ENCODE measurements at places on chromosomes 2 and 18. TPM values are rescaled to one million over a fixed set of nuclear protein-coding genes. Genes with fewer than 3 reads are reported as not detected.

The ARHGEF33 gene
- not detected for total RNA-seq

The SFT2D3 gene
- 6.0 TPM for total RNA-seq

DNA sequence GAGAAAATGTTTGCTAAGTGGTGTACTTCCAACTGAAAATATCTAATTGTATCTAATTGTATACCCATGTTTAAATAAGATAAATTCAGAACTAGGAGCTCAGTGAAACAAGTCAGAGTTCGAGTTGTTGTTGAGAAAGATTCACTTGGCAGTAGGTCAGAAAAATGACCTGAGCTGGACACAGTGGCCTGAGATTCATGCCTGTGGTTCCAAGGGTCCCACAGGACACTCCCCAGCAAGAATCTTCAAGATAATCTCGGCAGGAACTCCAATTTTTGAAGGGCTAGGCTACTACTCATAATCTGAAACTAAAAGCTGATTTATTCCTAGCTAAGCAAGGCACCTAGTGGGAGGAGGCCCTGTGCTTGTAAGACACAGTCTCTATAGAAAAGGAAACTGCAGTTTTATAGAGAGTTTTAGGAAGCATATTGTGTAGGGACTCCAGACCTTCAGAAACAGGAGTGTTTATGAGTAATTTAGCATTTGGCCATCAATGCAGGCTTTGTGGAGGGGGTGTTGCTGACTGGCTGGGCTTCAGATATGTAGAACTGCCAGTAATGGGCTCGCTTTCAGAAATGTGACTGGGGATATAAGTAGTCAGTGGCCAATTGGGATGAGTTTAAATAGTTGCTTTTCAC lies 43.2 kb downstream of the SP140 start:
- peaks cover 19% of the 10 kb centered on the region for H3K4me1 ChIP-seq
- no peak for DNase-seq
- H3K27me3 ChIP-seq: no peaks in the 10 kb centered on the region
- H3K4me3 ChIP-seq: no peak overlapping the region
- H3K36me3 ChIP-seq: peaks cover 19% of the 10 kb centered on the region

- peak overlapping the region; percentile 98 for H3K27ac ChIP-seq
- H3K4me3 ChIP-seq: no peak overlapping the region
- H3K36me3 ChIP-seq: no peaks in the 10 kb centered on the region
- DNase-seq: no peak
These were observed 10.4 kb downstream of the NCAPH start for GRCh38 chr2:96345868-96346462.

GRCh38 chr2:25301453-25302352 lies 40.0 kb downstream of the DNMT3A start:
- peak overlapping the region; percentile 73 for H3K4me3 ChIP-seq
- peak overlapping the region; percentile 95 for H3K27ac ChIP-seq
- H3K4me1 ChIP-seq: peaks cover 38% of the 10 kb centered on the region
- DNase-seq: no peak

- H3K4me3 ChIP-seq: no peak overlapping the region
- no peak overlapping the region for H3K27ac ChIP-seq
- DNase-seq: no peak
These were observed 36.6 kb upstream of the VIT start for GRCh38 chr2:36659872-36660312.

The SCN9A gene
- 0.21 TPM for total RNA-seq

DNA sequence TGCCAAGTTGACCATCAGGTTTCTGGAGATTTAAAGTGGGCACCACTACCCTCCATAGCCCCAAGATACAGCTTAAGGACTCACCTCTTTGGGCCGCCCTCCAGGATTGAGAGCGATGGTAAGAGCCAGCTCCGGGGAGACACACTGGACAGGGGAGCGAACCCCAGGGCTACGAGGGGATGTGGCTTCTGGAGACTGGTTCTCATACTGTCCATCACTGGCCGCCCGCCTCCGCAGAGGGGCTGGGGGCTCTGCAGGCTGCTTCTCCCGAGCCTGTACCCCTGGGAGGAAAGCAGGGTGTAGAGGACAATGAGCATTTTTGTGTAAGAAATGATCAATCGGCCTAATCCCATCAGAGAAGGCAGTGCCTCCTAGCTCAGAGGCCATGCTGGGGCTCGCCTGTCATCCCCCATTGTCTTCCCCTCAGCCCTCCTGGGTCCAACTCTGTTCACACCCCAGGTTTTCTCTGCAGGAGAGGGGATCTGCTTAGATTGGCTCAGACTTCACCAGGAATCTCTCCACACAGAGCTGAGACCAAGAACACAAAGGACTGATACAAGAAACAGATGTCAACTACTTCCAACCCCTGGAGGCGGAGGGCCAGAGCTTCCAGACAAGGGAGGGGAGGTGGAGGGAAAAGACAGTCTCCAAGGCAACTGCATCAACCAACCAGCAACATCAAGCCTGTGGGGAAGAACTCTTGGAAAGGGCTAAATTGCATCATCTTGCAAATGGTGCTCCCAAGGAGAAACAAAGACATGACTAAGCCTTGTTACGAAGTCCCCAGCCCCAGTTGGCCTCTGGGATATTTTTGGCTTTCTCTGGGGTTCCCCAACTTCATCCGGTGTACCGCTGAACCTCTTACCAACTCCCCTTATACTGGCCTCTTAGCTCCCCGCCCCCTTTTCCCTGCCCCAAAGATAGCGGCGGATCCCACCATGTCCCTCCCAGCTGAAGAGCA lies 166.6 kb downstream of the TNS1 start:
- peaks cover 3% of the 10 kb centered on the region for H3K4me1 ChIP-seq
- H3K36me3 ChIP-seq: no peaks in the 10 kb centered on the region
- no peak overlapping the region for H3K4me3 ChIP-seq
- peaks cover 49% of the 10 kb centered on the region for H3K27me3 ChIP-seq
- no peak for DNase-seq

DNA sequence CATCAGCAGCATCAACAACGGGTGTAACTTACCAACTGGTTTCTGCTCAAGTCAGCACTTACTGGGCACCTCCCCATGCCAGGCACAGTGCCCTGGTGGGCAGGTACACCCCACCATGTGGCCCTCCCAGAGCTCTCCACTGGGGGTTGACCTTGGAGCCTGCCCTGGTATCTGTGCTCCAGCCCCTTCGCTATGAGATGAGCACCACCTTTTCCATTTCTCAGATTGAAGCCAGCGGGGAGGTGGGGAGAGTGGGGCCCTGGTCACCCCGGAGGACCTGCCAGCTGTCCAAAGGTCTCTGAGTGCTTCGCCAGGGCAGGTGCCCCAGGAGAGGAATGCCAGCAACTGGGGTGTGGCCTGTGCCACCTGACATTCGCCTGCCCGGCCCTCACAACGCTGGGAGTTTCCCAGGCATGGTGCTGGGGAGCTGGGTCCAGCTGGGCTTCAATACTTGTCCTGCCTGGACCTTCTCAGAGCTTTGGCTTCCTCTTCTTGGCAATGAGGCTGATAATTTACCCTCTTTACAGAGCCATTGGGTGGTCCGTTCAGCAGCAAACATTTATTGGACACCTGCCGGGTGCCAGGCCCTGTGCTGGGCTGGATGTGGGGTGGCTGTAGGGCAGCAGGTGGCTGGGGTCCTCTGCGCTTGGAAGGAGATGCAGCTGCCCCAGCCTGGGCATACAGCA lies 5.9 kb upstream of the ZAP70 start:
- H3K36me3 ChIP-seq: no peaks in the 10 kb centered on the region
- no peaks in the 10 kb centered on the region for H3K27me3 ChIP-seq
- DNase-seq: no peak
- H3K4me3 ChIP-seq: no peak overlapping the region
- H3K27ac ChIP-seq: no peak overlapping the region

- H3K4me1 ChIP-seq: no peaks in the 10 kb centered on the region
- no peak overlapping the region for H3K4me3 ChIP-seq
- H3K27me3 ChIP-seq: no peaks in the 10 kb centered on the region
- H3K27ac ChIP-seq: no peak overlapping the region
- DNase-seq: no peak
- peaks cover 8% of the 10 kb centered on the region for H3K36me3 ChIP-seq
These were observed 123.5 kb upstream of the BOD1L2 start for GRCh38 chr18:57023275-57023882.

DNA sequence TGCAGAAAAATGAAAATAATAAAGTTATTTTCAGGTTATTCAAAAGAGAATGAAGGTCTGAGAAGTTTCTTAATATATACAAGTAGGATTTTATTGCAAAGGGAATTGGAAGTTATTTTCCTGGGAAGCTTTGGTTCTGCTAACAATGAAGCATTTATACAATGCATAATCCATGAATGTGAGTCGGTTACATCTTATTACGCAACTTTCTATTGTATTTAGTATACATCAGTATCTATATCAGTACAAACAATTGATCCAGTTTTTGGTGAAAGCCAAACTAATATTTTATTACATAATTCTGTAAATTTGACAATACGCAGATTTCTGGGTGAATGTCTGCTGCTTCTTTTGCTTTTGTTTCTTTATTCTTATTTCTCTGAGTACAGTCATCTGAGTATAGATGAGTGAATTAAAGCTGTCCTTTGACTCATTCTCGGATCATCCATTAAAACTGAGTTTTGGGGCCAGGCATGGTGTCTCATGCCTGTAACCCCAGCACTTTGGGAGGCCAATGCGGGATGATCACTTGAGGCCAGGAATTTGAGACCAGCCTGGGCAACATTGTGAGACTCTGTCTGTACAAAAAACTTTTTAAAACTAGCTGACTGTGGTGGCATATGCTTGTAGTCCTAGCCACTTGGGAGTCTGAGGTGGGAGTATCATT lies 108.5 kb downstream of the SOCS6 start:
- H3K4me3 ChIP-seq: no peak overlapping the region
- DNase-seq: no peak
- peaks cover 9% of the 10 kb centered on the region for H3K27me3 ChIP-seq

- peaks cover 30% of the 10 kb centered on the region for H3K27me3 ChIP-seq
- H3K27ac ChIP-seq: peak overlapping the region; percentile 61
- no peak overlapping the region for H3K4me3 ChIP-seq
- H3K4me1 ChIP-seq: peaks cover 9% of the 10 kb centered on the region
- H3K36me3 ChIP-seq: no peaks in the 10 kb centered on the region
- no peak for DNase-seq
These were observed 98.2 kb downstream of the DYSF start for GRCh38 chr2:71551631-71551915.

- no peak overlapping the region for H3K27ac ChIP-seq
- DNase-seq: no peak
- no peaks in the 10 kb centered on the region for H3K4me1 ChIP-seq
- H3K36me3 ChIP-seq: no peaks in the 10 kb centered on the region
These were observed 865.6 kb upstream of the ID2 start for GRCh38 chr2:7816233-7816632.

DNA sequence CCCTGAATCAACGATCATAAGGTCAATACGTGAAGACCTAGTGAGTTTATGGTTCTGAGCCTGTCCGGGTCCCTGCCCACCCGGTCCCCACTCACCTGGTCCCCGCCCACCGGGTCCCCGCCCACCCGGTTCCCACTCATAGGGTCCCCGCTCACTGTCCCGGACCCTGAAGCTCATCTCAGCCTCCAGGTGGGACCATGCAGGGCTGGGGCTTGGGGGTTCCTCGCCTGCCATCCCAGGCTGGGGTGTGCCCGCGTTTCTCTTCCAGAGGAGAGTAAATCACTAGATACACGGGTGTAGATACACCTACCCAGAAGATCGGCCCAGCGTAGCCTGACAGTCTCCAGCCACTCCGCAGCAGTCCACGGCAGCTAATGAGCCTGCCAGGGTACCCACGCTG lies 131.5 kb downstream of the MBP start:
- no peaks in the 10 kb centered on the region for H3K36me3 ChIP-seq
- H3K4me3 ChIP-seq: no peak overlapping the region

- H3K4me3 ChIP-seq: no peak overlapping the region
- H3K27ac ChIP-seq: no peak overlapping the region
- no peaks in the 10 kb centered on the region for H3K36me3 ChIP-seq
- H3K27me3 ChIP-seq: peaks cover 58% of the 10 kb centered on the region
- DNase-seq: no peak
These were observed 7.9 kb downstream of the OBSL1 start for GRCh38 chr2:219563271-219563928.

The TPO gene
- total RNA-seq: 2.4 TPM

The IL37 gene
- not detected for total RNA-seq

DNA sequence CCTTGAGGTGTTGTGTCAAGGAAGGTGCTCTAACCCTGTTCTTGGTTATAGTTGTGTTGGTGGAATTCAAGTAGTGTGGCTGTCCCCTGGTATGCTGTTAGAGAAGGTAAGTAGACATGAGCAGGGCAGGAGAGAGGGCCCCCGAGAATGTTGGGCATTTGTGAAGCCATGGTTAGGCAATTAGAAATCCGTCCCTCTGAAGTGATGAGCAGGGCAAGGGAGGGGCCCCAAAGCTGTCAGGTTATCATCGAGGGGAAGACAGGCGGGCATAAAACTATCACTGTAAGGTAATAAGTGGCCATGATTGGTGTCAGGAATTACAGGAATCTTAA lies 5.2 kb downstream of the XRCC5 start:
- peaks cover 8% of the 10 kb centered on the region for H3K36me3 ChIP-seq
- H3K27me3 ChIP-seq: no peaks in the 10 kb centered on the region
- peaks cover 56% of the 10 kb centered on the region for H3K4me1 ChIP-seq
- peak overlapping the region; percentile 89 for H3K4me3 ChIP-seq
- peak overlapping the region; percentile 95 for H3K27ac ChIP-seq

The FSIP2 gene
- total RNA-seq: 0.57 TPM

All from T-helper 17 cell (primary cell).